ENCODE measurements at places on chromosomes 6 and 20. TPM values are rescaled to one million over a fixed set of nuclear protein-coding genes. Genes with fewer than 3 reads are reported as not detected.
A peak's percentile ranks its signal among the peaks of the same experiment; 100 is the strongest.

The GHRH gene
- total RNA-seq: not detected

The LAMP5 gene
- total RNA-seq: not detected

The SLC22A2 gene
- total RNA-seq: not detected

The LGSN gene
- not detected for total RNA-seq

DNA sequence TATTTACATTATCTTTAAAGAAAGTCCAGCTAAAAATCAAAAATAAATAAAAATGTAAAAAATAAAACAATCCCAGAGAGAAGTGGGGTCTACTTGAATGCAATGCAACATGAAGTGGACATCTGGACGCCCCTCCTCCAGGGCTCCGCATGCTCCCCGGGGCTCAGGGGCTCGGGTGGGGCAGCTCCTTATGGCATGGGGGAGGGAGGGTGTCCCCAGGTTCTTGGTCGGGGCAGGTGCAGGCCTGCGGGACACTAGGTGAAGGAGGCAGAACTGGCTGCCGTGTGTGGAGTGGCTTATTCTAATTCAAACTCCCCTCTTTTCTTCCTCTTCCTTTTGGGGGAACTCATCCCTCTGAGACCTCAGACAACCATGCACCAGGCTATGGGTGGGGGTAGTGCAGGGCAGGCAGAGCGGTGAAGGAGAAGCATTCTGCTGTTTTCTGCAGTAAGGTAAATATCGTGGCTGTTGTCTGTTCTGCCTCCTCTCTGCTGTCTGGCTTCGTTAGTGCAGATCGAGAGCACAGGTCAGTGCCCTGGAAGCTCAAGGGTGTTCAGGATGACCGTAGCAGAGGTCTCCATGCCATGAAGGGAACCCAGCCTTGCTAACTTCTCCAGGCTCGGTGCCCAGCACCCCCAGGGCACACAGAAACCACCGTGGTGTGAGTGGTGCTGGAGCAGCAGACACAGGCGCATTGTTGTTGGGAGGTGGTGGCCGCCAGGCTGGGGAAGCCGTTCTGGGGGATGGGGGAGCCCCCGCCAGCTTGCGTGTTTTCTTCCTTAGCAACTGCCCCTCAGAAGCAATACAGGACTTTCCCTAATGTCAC is 82.6 kb downstream of the TTLL2 start:
- no peaks in the 10 kb centered on the region for H3K27me3 ChIP-seq
- no peaks in the 10 kb centered on the region for H3K36me3 ChIP-seq
- H3K27ac ChIP-seq: no peak overlapping the region
- no peaks in the 10 kb centered on the region for H3K4me1 ChIP-seq
- no peak overlapping the region for H3K4me3 ChIP-seq

- H3K27me3 ChIP-seq: no peaks in the 10 kb centered on the region
- no peaks in the 10 kb centered on the region for H3K4me1 ChIP-seq
- no peak overlapping the region for H3K27ac ChIP-seq
- H3K36me3 ChIP-seq: no peaks in the 10 kb centered on the region
- H3K4me3 ChIP-seq: no peak overlapping the region
- no peak for DNase-seq
Observed at GRCh38 chr6:146087386-146087785, 58.5 kb downstream of the GRM1 start.

- peaks cover 24% of the 10 kb centered on the region for H3K36me3 ChIP-seq
- no peaks in the 10 kb centered on the region for H3K27me3 ChIP-seq
- peak overlapping the region; percentile 81 for H3K27ac ChIP-seq
- DNase-seq: peak; percentile 72
Observed at GRCh38 chr6:109441069-109441816, 719 bp downstream of the SMPD2 start.

DNA sequence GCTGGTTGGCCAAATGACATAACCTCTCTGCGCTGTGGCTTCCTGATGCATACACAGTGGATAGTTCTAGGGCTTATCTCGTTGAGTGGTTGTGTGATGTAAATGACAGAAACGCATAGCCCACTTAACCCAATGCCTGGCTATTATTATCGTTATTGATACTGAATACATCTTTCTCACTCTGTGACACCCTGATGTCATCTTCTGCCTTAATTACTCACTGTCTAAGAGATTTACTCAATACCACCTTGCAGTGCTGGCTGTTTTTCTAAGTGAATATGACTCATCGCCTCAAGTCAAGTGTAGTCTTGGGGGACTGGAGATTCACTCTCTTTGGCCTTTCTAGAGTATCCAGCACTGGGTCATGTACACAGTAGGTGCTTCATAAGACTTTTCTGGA is 73.6 kb downstream of the NDUFAF5 start:
- no peak overlapping the region for H3K27ac ChIP-seq
- no peaks in the 10 kb centered on the region for H3K27me3 ChIP-seq
- no peaks in the 10 kb centered on the region for H3K4me1 ChIP-seq
- H3K4me3 ChIP-seq: no peak overlapping the region
